ENCODE measurements at places on chromosomes 1 and 21.
A peak's percentile ranks its signal among the peaks of the same experiment; 100 is the strongest.

GRCh38 chr1:17596651-17597509 lies 57.4 kb downstream of the ARHGEF10L start:
- no peak for DNase-seq

GRCh38 chr1:86516335-86516734 lies 30.5 kb upstream of the CLCA4 start:
- DNase-seq: no peak

GRCh38 chr1:184792450-184792969 lies 37.9 kb upstream of the EDEM3 start:
- no peak for DNase-seq

GRCh38 chr1:11722538-11722937 lies 13.4 kb upstream of the AGTRAP start:
- DNase-seq: no peak

DNA sequence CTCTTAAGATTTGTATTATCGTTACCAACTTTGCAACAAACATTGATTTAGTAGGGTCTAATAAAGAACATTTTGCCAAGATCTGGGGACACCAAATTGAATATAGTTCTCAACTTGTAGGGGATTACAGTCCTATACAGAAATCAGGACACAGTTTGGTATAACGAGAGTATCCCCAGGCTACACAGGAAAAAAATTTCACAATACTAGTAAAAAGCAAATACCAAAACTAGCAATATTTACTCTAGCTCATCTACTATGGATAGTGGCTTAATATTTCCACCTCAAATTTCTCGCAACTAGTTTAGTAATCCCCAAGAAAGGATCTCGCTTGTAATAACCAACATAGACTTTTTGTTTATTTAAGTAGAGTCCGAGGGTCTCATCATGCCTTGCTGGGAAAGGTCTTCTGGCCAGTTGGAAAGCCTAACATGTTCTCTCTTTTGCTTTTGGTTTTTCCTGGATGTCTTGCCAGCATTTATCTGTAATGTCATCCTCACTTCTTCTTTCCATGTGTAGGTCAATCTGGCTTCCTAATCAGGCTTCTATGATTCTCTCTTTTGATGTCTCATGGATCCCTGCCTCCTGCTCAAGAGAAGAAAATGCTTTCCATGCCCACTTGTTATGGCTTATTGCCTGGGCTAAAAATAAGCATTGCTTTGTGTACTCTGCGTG lies 104.7 kb upstream of the KCNK2 start:
- no peak for DNase-seq

DNA sequence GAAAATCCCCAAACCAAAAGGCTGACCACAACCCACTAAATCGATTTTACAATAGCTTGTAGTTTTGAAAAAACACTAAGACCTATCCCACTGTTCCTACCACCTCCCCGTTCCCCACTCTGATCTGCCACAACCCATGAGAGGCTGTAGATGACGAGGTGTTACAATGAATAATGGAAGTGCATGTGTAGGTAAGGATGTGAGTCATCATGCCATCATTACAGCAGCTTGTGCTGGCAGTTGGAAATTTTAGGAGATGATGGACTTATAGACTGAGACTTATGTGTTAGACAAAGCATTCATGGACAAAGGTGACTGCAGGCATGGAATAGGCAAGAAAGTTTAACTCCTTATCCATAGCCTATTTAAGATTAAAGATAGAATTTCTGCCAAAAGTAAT lies 184.7 kb upstream of the CACYBP start:
- no peak for DNase-seq

GRCh38 chr1:89457046-89457445 lies 67.6 kb upstream of the LRRC8B start:
- no peak for DNase-seq

DNA sequence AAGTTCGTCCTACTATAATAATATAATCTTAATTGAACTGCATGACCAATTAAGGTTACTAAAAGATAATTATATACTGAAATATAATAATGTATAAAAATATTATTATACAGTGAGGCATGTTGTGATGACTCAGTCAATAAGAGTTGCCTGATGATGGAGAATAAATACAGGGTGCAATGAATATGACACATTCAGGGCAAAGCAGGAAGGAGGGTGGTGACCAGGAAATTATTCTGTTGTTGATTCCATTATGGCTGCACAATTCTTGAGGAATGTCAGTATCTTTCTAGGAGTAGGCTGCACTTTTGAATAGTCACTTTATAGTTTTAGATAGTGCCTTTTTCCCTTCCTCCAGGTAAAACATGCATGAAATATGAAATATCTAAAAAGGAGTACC lies 46.4 kb upstream of the RGS21 start:
- no peak for DNase-seq

- no peak for DNase-seq
These were observed 46.3 kb upstream of the TNFSF18 start for GRCh38 chr1:173097001-173097400.

DNA sequence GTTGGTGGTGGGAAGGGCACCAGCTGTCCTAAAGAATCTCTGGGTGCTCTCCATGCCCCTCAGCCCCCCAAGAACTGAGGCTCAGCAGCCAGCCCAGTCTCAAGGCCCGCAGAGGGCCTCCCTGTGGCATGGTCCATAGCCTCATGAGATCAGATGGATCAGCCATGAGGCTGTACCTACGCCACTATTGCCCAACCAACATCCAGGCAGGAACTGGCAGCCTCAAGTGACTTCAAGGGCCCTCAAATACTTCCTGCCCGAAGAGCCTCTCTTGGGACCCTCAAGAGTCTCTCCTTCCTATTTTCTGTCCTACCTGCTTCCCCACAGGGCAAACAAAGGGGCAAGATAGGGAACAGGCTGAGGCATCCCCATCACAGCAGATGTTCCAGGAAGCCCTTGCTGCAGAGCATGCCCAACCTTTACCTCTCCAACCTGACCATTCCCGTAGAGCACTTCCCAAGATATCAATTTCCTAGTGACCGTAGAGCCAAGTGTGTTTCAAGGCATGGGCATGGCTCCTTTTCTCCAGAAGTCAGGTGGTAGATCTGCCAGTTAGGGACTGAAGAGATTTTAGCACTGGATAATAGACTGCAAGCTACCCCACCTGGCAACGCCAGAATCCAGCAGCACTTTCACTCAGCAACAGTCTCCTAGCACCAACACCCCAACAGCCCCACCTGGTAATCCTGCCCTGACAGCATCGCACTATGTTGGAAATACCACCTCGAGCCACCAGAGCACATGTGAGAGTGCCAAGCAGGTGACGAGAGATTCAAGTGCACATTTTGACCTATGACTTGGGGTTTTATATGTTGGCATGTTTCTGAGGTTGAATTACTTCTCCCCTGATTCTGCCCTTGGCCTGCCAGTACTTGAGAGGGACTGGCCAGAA lies 13.7 kb upstream of the MFSD2A start:
- no peak for DNase-seq

DNA sequence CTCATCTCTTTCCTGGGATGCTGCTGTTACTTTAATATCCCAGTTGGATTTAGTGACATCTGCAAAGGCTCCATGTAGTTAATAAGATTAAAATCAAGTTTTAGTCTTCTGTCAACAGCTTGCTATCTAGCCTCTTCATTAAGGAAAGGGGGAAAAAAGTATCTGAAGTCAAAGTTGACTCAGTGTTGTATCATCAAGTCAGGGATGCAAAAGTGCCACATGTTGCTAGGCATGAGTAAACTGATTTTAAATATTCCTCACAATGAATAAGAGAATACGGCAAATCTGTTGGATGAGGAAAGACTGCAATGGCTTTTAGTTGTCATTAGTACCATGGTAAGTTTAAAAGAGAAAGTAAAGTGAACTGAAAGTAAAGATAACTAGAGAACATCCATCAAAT lies 383.2 kb upstream of the ZRANB2 start:
- DNase-seq: no peak

DNA sequence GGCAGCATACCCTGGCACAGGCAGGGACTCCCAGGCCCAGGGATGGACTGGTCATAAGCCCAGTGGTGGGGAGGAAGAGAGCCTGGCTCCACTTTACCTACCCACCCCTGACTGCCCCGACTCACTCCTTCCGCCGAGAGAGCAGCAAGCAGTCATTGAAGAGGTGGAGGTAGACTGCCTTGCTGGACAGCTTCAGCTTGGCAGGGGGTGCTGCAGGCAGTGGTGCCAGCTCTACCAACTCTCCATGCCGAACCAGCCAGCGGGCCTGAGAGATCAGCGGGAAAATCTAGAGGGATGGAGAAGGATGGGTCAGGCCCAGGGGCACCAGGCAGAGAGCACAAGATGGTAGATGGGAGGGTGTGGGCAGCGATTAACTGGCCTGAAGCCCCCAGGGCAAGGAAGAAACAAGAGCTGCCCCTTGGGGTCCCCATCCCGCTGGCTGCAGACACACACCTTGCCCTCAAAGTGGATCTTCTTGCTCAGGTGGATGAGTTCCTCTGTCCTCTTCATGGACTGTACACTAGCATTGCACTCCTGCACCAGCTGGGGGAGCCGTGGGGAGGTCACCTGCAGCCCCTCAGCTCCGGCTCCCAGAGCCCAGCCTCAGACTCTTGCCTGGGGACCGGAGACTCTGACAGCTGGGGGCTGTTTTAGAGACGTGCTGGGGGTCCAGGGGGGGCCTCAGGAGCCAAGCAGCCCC lies 7.7 kb downstream of the ARHGEF19 start:
- peak; percentile 27 for DNase-seq

- no peak for DNase-seq
These were observed 24.6 kb downstream of the KCNC4 start for GRCh38 chr1:110234691-110235090.

DNA sequence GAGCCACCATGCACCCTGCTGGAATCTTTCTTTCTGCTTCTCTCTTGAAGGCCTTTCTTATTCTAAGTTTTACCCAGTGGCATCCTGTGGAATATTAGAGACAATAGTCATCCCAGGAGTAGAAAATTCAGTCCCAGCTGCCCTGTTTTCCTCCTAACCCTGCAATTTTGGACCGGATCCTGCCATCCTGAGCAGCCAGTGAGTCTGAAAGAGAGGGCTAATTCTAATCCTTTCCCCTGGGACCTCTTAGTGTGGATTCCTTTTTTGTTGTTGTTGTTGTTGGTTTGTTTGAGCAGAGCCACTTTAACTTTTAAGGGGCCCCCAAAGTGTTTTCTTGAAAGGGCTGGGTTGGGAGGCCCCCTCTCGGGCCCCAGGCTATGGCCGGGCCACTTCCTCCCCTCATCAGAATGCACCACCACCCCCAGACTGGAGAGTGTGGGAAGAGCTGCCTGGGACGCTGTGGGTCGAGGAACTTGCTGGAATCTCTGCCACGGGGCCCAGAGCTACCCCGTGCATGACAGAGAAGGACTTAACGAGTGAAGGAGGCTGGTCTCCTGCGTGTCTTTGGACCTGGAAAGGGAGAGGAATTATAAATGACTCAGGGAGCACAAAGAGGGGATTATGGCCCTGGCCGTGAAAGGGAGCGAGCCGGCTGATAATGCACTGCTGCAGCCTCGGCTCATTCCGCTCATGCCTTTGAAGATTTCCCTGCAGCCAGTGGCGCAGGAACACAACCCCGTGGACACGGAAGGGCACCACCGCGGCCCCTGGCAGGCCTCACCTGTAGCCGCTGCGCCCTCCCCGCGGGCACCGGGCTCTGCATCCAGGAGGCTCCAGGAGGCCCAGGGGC lies 81.0 kb upstream of the AKT3 start:
- DNase-seq: no peak

GRCh38 chr1:241419986-241420385 lies 63.0 kb upstream of the RGS7 start:
- no peak for DNase-seq

DNA sequence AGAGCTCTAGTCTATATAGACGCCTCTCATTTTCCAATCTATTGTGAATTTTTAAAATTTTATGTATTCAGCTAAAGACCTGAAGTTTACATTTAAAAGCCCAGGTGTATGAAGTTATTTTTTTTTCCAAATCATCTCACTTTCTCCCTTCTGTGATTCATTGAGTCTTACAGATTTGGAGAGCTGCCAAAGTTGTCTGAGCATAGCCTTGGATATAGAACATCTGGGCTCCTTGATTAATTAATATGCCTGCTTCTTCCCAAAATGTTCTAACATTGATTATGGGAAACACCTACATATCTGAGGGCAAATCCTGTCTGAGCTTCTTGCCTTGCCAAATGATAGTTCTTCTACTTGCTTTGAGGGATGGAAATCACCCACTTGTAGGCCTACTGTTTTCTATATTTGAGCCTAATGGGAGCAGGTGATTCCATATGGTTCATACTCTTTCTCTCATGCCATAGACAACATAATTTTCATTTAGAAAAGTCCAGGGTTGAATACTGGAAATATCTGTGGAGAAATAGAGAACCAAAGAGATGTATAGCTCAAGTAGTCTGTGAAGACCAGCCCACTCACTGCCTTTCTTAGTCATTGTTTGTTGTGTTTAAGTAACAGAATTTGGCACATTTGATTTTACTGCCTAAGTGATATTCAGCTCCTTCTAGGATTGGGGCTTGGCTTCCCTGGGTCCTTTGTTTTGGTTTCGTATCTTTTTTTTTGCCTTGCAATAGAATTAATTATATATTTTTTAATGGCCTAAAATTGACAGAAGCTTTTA lies 46.2 kb downstream of the MACF1 start:
- DNase-seq: no peak

- DNase-seq: no peak
These were observed 31.8 kb downstream of the SPATA21 start for GRCh38 chr1:16405441-16405840.

DNA sequence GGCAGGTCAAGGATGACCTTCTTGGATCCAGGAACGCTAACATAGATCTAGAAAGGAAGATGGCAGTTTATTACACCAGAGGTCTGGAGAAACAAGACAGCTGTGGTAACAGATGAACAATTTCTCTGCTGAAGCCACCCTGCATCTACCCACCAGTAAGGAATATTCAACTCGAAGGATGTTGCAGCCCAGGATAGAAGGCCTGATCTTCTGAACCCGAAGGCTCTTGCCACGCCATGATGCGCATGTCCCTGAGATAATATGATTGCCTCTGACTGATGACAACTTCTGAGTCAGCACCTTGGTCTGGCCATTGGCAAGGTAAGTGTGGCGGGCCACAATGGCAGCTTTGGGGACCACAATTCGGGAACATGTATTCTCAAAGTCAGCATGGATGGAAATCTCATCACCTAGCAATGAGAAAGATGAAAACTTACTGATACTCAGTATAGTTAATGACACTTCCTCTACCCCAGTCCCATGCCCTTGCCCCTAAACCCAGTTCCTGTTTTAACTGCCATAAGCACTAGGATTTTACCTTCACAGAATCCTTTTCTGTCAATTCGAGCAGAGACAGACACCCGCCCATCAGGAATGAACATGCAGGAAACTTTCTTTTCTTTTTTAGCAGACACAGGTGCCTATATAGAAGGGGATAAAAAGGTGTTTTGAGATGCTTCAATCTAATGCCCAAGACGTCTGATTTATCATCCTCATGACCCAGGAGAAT lies 1.8 kb downstream of the TXNIP start:
- no peak for DNase-seq

DNA sequence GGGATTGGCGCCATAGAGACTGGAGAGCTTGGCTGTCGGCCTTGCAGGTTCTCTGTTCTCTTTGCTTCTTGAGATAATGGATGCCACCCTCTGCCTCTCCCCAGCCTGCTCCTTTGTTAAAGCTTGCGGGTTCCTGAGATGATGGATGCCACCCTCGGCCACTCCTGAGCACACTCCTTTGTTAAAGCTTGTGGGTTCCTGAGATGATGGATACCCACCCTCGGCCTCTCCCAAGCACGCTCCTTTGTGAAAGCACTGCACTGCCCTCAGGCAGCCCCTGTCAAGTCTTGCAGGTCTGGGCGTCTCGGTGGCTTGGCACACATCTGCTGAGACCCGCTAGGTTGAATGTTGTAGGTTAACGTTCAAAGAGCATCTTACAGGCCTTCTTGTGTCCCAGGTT lies 76.5 kb downstream of the SCCPDH start:
- no peak for DNase-seq

- DNase-seq: no peak
These were observed 263.4 kb downstream of the NPHP4 start for GRCh38 chr1:5728663-5729355.
